ENCODE measurements at places on chromosomes 2 and 18. TPM values are rescaled to one million over a fixed set of nuclear protein-coding genes. Genes with fewer than 3 reads are reported as not detected.

TXNDC2 gene
- not detected for total RNA-seq

TDRD15 gene
- total RNA-seq, result 0.06 TPM

GPR75 gene
- total RNA-seq, result 1.6 TPM

MLPH gene
- total RNA-seq, result 4.6 TPM

RUFY4 gene
- total RNA-seq, result 0.29 TPM

SH3RF3 gene
- total RNA-seq, result 6.9 TPM

ARMC9 gene
- total RNA-seq, result 28.2 TPM

RFX8 gene
- total RNA-seq, result 2.5 TPM

RAB17 gene
- 10.6 TPM for total RNA-seq

DDX18 gene
- total RNA-seq, result 36.6 TPM

MYO7B gene
- 21.7 TPM for total RNA-seq

SLC9A4 gene
- total RNA-seq, result 12.9 TPM

DCDC2C gene
- 0.93 TPM for total RNA-seq

LAPTM4A gene
- total RNA-seq, result 173 TPM

LIPG gene
- 32.1 TPM for total RNA-seq

REG1A gene
- not detected for total RNA-seq

BIN1 gene
- 191 TPM for total RNA-seq

NIF3L1 gene
- total RNA-seq, result 30.4 TPM

SGPP2 gene
- 14.8 TPM for total RNA-seq

LCT gene
- total RNA-seq, result 0.06 TPM

CABYR gene
- total RNA-seq, result 5.1 TPM

NEU2 gene
- total RNA-seq, result not detected

FBXO11 gene
- total RNA-seq, result 79.2 TPM

SAG gene
- not detected for total RNA-seq

SPP2 gene
- total RNA-seq, result not detected

CYBRD1 gene
- 57.5 TPM for total RNA-seq

SERPINB12 gene
- total RNA-seq, result not detected

CPO gene
- total RNA-seq, result not detected

SULT1C4 gene
- total RNA-seq, result 55.4 TPM

NAT8 gene
- total RNA-seq, result 12.0 TPM

UCN gene
- total RNA-seq, result 2.5 TPM

GCKR gene
- total RNA-seq, result 0.12 TPM

NYAP2 gene
- 0.12 TPM for total RNA-seq

C2orf66 gene
- total RNA-seq, result not detected

HNMT gene
- total RNA-seq, result 62.0 TPM

CTDSP1 gene
- total RNA-seq, result 126 TPM

ANKRD30BL gene
- 1.4 TPM for total RNA-seq

RNU2-63P gene
- 29.7 TPM for total RNA-seq

MATN3 gene
- total RNA-seq, result 1.5 TPM

PAIP2B gene
- total RNA-seq, result 15.8 TPM

CHRND gene
- total RNA-seq, result 5.5 TPM

PCARE gene
- 0.18 TPM for total RNA-seq

PLEKHH2 gene
- 67.0 TPM for total RNA-seq

ACTR3 gene
- 115 TPM for total RNA-seq

PARD6G gene
- 18.3 TPM for total RNA-seq

DAPL1 gene
- 9.6 TPM for total RNA-seq

DTNB gene
- 19.4 TPM for total RNA-seq
